ENCODE measurements at places on chromosomes 16 and 17.
A peak's percentile ranks its signal among the peaks of the same experiment; 100 is the strongest.

DNA sequence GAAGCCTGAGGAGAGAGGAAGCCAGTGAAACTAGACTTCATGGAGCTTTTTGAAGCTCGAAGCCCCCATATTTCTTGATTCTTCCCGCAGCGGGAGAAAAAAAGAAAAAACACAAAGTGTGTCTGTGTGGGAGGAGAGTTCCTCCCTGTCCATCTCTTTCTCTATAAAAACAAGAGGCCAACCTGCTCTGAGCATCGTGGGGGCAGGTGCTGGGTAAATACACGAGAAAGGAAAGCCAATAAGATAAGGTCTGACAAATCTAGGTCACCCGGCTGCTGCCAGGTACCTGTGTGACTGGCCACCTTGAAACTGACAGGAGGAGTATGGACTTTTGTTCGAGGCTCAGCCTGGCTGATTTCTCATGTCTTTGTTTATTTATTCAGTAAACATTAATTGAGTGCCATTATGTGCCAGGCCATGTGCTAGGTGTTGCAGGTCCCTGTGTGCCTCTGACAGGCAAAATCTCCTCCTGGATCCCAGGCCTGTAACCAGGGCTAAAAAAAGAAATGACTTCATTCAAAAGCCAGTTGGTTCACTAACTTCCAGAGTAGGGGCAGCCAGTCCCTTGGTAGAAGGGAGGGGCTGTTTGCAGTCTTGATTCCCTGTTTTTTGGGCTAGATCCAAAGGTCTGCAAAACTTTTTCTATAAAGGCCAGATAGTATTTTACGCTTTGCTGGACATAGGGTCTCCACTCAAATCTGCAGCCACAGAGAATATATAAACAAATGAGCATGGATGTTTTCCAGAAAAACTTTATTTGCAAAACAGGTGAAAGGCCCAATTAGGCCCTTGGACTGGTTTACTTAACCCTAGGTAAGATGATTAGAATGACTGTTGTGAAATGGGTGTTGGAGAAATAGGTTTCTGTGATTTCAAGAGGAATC is 35.6 kb downstream of the YPEL2 start:
- no peak for DNase-seq

DNA sequence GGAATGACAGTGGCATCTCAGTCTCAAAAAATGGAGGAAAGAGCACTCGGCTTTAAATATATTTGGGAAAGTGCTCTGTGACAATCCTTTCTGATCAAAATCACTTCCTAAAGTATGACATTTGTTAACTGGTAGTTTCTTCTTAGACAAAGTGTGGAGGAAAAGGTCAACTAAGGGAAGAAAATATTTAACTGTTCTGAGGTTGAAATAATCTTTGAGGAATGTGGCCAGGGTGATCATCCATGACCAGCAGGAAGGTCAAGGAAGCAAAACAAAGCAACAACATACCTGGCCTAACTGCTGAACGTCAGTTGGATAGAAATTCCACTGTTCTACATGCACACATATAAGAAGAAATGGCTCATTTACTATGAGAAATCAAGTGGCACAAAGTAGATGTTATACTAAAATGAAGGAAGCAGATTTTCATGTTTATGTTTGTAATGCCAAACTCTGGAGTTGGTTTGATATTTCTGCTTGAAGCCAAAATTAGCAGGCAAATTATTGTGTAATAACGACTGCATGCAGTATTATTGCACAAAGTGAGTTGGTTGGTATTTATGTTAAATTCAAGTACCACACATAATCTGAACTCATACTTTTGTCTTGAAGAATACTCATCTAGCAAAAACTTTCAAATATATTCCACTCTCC is 87.3 kb upstream of the CORO6 start:
- DNase-seq: no peak

GRCh38 chr16:66696669-66697630 is at the start of gene CMTM4:
Gene CMTM4, minus strand, starts transcription at chr16:66696743. Its CDS starts 218 bp downstream, at chr16:66696525.
- peak; percentile 65 for DNase-seq

DNA sequence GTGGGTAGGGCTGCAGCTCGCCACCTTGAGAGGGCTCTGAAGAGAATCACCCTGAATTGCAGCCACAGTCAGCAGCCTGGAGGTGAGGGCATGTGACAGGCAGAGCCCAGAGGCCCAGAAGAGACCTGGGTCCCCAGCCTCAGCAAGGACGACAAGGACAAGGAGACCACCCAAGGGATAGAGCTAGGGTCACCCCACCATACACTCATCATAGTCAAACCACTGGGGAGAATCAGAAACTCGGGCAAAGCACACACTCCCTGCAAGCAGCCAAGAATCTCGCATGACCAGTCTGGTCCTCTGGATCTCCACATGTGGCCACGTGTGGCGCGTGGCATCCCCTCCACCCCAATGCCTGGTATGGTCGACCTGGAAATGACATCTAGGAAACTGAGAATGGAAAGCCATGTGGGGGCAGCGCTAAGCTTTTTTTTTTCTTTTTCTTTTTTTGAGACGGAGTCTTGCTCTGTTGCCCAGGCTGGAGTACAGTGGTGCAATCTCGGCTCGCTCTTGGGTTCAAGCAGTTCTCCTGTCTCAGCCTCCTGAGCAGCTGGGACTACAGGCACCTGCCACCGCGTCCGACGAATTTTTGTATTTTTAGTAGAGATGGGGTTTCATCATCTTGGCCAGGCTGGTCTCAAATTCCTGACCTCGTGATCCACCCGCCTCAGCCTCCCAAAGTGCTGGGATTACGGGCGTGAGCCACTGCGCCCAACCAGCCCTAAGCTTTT is 4.6 kb upstream of the SPHK1 start:
- DNase-seq: no peak

DNA sequence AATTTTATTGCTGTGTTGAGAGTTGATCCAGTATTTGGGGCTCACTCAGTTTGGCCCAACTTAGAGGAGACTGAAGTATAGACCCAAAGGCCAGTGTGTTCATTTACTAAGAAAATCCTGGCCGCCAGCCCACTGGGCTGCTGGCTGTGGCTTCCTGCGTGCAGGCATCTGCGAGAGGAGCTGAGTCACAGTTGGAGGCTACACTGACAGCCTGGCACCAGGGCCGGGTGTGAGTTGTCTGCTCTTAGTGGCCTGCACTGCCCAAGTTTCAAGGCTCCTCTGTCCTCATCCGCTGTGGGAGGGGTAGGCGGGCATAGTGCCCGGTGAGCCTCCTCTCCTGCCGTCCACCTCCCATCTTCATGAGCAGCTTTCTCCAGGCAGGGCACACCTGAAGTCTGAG is 54.2 kb downstream of the PLD6 start:
- DNase-seq: peak; percentile 92

- DNase-seq: no peak
Observed at GRCh38 chr16:21526923-21527807, 72.2 kb upstream of the METTL9 start.

DNA sequence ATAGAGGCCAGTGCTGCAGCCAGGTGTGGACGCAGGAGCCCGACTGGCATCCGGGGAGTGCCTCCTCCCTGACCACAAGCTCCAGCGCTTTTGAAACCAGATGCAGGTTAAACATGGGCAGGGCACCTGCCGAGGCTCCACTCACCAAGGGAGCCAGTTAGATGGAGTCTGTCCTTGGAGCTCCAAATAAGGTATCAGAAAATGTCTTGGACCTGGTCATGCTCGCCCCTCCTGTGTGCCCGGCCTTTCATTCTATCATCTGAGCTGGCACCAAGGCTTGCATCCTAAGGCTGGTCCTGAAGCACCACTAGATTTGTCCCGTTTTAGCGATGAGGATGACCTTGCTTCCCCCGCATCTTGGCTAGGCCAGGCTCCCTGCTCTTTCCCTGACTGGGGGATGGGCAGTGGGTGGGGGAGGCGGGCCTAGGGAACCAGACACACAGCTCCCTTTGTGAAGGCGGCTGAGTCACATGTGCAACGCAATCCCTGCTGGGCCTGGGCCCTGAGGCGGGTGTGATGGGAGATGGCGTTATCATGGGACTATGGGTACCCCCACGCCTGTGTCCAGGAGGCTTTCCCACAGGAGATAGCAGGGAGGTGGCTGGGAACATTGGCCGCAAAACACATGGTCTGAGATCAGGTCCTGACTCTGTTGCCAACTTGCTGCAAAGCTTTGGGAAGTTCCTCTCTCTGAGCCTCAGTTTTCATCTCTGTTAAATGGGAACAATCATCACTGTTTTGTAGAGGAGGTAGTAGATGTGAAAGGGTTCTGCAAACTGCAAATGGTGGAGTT is 5.0 kb upstream of the ADGRG1 start:
- no peak for DNase-seq

Data from amniotic stem cell (primary cell).